ENCODE measurements at places on chromosomes 4 and X.

- H3K36me3 ChIP-seq, result no peaks in the 10 kb centered on the region
- no peak overlapping the region for H3K27ac ChIP-seq
- DNase-seq, result no peak
- H3K4me3 ChIP-seq, result no peak overlapping the region
- H3K27me3 ChIP-seq, result peaks cover 4% of the 10 kb centered on the region
- H3K4me1 ChIP-seq, result no peaks in the 10 kb centered on the region
These were observed 404.0 kb upstream of the F9 start for GRCh38 chrX:139126493-139126892.

- H3K4me3 ChIP-seq, result no peak overlapping the region
- no peaks in the 10 kb centered on the region for H3K27me3 ChIP-seq
- H3K36me3 ChIP-seq, result no peaks in the 10 kb centered on the region
- H3K27ac ChIP-seq, result no peak overlapping the region
- H3K4me1 ChIP-seq, result peaks cover 12% of the 10 kb centered on the region
- DNase-seq, result no peak
These were observed 10.6 kb upstream of the PRDX4 start for GRCh38 chrX:23656684-23657083.

DNA sequence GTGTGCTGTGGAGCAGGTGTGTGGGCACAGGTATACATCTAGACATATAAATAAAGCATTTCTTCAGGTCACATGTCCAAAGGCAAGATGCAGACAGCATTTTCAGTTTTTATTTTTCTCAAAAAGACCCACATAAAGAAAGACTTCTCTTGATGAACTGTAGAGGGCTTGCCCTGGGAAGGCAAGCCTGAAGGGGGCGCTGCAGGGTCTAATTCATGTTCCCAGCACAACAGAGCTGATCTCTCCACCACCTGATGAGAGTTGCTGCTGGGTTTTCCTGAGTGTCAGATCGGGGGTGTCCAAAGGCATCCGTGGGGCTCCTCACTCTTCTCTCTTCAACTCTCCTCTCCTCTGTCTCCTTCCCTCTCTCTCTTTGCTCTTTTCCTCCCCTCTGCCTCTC lies 26.6 kb downstream of the ADRA2C start:
- no peaks in the 10 kb centered on the region for H3K4me1 ChIP-seq
- no peaks in the 10 kb centered on the region for H3K36me3 ChIP-seq
- H3K27ac ChIP-seq, result no peak overlapping the region

DNA sequence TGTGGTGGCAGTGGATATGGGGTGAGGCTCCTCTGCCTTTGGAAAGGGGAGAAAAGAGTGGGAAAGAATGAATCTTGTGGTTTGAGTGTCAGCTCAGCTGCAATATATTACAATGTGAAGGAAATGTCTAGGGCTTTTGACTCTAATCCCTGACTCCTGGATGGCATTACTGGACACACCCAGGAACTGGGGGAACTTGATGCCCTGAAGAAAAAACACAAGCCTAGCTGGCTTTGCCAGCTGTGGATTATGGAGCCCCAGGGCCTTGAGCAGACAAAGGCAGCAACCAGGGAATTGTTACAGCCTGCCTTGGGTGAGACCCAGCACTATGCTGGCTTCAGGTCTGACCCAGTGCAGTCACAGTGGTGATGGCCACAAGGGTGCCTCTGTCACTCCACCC lies 57.1 kb upstream of the CYSLTR1 start:
- no peak overlapping the region for H3K4me3 ChIP-seq
- peaks cover 4% of the 10 kb centered on the region for H3K36me3 ChIP-seq
- H3K27me3 ChIP-seq, result no peaks in the 10 kb centered on the region
- no peak overlapping the region for H3K27ac ChIP-seq
- H3K4me1 ChIP-seq, result peaks cover 5% of the 10 kb centered on the region
- no peak for DNase-seq

DNA sequence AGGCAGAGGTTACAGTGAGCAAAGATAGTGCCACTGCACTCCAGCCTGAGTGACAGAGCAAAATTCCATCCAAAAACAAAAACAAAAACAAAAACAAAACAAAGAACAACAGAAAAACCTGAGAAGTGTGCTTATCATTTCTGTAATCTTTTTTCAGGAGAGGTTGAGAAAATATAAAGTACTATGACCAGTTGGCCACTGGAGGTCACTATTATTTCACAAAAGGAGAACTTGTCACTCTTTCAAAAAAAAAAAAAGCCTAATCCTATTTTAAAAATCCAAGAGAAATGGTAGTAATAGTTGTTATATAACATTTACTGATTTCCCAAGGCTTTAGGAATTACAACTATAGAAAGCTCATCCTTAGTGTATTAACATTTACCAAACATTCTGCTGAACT lies 24.9 kb upstream of the RNF150 start:
- H3K27me3 ChIP-seq, result peaks cover 4% of the 10 kb centered on the region
- H3K36me3 ChIP-seq, result no peaks in the 10 kb centered on the region
- no peak overlapping the region for H3K27ac ChIP-seq
- no peak for DNase-seq

DNA sequence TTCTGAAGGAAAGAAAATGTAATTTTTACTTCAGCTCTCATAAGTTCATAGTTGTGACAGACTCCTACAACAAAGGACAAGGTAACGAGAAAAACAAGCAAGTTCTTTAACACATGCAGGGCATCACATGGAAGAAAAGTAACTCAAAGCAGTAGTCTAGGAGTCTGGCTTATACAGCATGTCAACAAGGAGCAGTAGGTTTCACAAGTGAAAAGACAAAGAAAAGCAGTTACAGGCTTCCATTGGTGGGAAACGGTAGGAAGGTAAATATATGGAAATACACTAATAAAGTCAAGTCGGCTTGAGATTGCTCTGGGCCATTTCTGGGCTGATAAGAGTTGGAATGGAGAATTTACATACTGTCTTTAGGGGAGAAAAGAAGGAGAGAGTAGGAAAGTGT lies 228.4 kb upstream of the ZFP42 start:
- no peak overlapping the region for H3K4me3 ChIP-seq
- no peaks in the 10 kb centered on the region for H3K4me1 ChIP-seq
- H3K27ac ChIP-seq, result no peak overlapping the region
- H3K36me3 ChIP-seq, result no peaks in the 10 kb centered on the region

DNA sequence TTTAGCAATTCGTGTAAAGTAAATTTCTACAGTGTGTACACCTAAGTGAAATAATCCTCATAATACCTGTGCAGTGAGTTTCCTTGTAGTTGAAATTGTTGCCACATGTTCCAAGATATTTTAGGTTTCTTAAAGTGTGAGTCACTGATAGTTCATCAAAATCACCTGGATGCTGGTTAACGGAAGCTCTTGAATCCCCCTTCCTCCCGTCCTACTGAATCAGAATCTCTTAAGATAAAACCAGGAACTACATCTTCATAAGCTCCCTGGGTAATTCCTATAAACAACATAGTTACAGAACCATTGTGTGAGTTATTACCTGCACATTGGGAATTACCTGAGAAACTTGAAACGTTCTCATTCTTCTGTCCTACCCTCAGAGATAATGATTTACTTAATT lies 197.4 kb upstream of the HS3ST1 start:
- H3K27ac ChIP-seq, result no peak overlapping the region
- H3K36me3 ChIP-seq, result no peaks in the 10 kb centered on the region
- peaks cover 3% of the 10 kb centered on the region for H3K27me3 ChIP-seq
- DNase-seq, result no peak
- no peaks in the 10 kb centered on the region for H3K4me1 ChIP-seq
- no peak overlapping the region for H3K4me3 ChIP-seq

DNA sequence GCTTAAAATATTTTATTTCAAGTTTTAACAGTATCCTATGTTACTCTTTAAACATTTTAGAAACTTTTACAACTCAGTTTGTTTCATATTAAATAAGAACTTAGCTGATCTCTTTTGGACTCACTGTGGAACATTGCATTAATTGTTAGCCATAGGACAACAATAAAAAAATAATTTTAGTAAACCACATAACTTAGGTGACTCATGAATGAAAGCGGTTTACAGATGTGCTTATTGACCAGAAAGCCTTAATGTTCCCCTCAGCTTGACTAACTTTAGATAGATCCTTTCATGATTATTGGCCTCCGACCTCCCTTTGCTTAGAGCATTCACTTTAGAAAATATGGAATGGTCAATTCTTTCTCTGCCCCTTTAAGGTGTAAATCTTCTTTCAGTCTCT lies 783.5 kb upstream of the MAGEB2 start:
- no peaks in the 10 kb centered on the region for H3K27me3 ChIP-seq
- H3K4me3 ChIP-seq, result no peak overlapping the region

- no peaks in the 10 kb centered on the region for H3K27me3 ChIP-seq
- H3K4me3 ChIP-seq, result no peak overlapping the region
- no peak for DNase-seq
- no peaks in the 10 kb centered on the region for H3K4me1 ChIP-seq
- no peaks in the 10 kb centered on the region for H3K36me3 ChIP-seq
These were observed 1267.2 kb downstream of the RAPGEF2 start for GRCh38 chr4:160370046-160370445.

DNA sequence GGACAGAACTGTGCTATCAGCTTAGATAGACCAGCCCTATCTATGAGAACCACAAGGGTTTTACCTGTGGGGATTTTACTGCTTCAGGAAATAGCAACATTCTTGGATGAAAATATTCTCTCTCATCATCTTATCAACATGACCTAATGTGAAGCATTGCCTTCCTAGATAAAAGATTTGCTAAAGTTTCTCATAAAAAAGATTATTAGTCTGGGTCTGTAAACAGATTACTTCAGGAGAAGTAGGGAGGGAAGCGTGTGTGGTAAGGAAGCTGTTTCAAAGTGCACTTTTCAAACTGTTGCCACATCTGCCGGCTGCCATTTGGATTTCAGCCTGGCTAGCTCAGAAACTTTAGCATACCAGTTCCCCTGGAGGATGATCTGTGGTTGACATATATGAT lies at the start of gene NOX1:
NOX1 (minus strand) TSS at position 35 of the 400 bp plus-strand sequence. CDS start 220 bp downstream, outside the sequence.
- no peak for DNase-seq
- H3K27ac ChIP-seq, result no peak within 1 kb of the TSS
- no peaks in the 10 kb centered on the region for H3K36me3 ChIP-seq
- H3K4me3 ChIP-seq, result no peak within 1 kb of the TSS
- peaks cover 2% of the 10 kb centered on the region for H3K27me3 ChIP-seq

DNA sequence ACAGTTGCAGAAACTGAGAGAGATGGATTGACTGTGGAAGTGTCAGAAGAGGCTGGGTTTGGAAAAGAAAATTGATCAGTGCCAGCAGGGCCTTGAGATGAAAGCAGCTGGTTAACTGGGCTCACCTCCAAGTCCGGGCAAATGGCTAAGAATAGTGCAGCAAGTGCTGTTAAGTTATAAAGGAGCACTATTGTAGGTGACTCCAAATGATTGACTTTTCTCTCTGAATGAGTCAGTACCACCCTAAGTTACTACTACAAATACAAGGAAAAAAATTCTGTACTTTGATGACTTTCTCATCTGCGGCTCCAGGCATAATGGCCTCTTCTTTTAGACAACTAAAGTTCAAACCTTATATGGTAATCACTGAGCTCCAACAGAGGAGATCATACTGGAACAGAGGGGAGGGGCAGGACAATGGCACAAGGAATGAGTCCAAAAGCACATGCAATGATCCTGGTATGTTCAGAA lies 733.4 kb upstream of the INTU start:
- H3K27ac ChIP-seq, result no peak overlapping the region
- no peaks in the 10 kb centered on the region for H3K36me3 ChIP-seq
- no peak for DNase-seq
- H3K4me1 ChIP-seq, result no peaks in the 10 kb centered on the region
- no peak overlapping the region for H3K4me3 ChIP-seq

GRCh38 chr4:8523175-8523574 lies 57.0 kb upstream of the GPR78 start:
- H3K27me3 ChIP-seq, result no peaks in the 10 kb centered on the region
- H3K4me1 ChIP-seq, result no peaks in the 10 kb centered on the region
- H3K4me3 ChIP-seq, result no peak overlapping the region
- no peak for DNase-seq

GRCh38 chrX:131630534-131630933 lies 86.7 kb downstream of the OR13H1 start:
- no peak overlapping the region for H3K27ac ChIP-seq
- no peak overlapping the region for H3K4me3 ChIP-seq
- no peak for DNase-seq
- no peaks in the 10 kb centered on the region for H3K36me3 ChIP-seq

Data from activated naive CD8-positive, alpha-beta T cell treated with anti-CD3 and anti-CD28 coated beads, Interleukin-2, amount 50 U/mL, for 24 hours (primary cell).